ENCODE measurements at places on chromosomes 4 and X. TPM values are rescaled to one million over a fixed set of nuclear protein-coding genes. Genes with fewer than 3 reads are reported as not detected.

TRAM1L1 gene
- total RNA-seq = not detected

RHOH gene
- total RNA-seq = 111 TPM

ARHGAP6 gene
- total RNA-seq = not detected

ZNF595 gene
- total RNA-seq = 4.0 TPM

TBC1D19 gene
- 4.7 TPM for total RNA-seq

ANXA10 gene
- not detected for total RNA-seq

ARMCX6 gene
- 79.3 TPM for total RNA-seq

BMP3 gene
- total RNA-seq = not detected

F8A3 gene
- total RNA-seq = 27.1 TPM

PLAC1 gene
- not detected for total RNA-seq

DTHD1 gene
- total RNA-seq = 1.0 TPM

MAOA gene
- 0.54 TPM for total RNA-seq

ADGRG4 gene
- total RNA-seq = not detected

HSFX2 gene
- total RNA-seq = not detected

ARMCX2 gene
- total RNA-seq = 2.9 TPM

SLC10A4 gene
- 0.10 TPM for total RNA-seq

NEIL3 gene
- total RNA-seq = 13.6 TPM

MCF2 gene
- total RNA-seq = 0.52 TPM

SERTM2 gene
- not detected for total RNA-seq

HSD17B13 gene
- total RNA-seq = 0.10 TPM

EREG gene
- total RNA-seq = not detected

TMPRSS11A gene
- not detected for total RNA-seq

CT45A5 gene
- not detected for total RNA-seq

ARSD gene
- 2.7 TPM for total RNA-seq

S100G gene
- total RNA-seq = not detected

AKAP4 gene
- not detected for total RNA-seq

CFAP47 gene
- not detected for total RNA-seq

CITED1 gene
- 0.78 TPM for total RNA-seq

PNMA3 gene
- total RNA-seq = 0.67 TPM

CYP4V2 gene
- 8.8 TPM for total RNA-seq

SPIN4 gene
- 4.4 TPM for total RNA-seq

FHIP1A gene
- total RNA-seq = not detected

SLC49A3 gene
- total RNA-seq = 0.81 TPM

ERAS gene
- total RNA-seq = not detected

ARHGAP24 gene
- not detected for total RNA-seq

CXCL9 gene
- total RNA-seq = 0.10 TPM

LRCH2 gene
- total RNA-seq = not detected

LRAT gene
- total RNA-seq = not detected

HPGD gene
- 3.1 TPM for total RNA-seq

DRD5 gene
- not detected for total RNA-seq

CXXC4 gene
- not detected for total RNA-seq

AMBN gene
- not detected for total RNA-seq

PPP4R3C gene
- total RNA-seq = not detected

SATL1 gene
- not detected for total RNA-seq

LPAR4 gene
- not detected for total RNA-seq

GAGE13 gene
- total RNA-seq = not detected

VBP1 gene
- 73.0 TPM for total RNA-seq

TRIML2 gene
- not detected for total RNA-seq

SHOX gene
- total RNA-seq = not detected

HTN1 gene
- total RNA-seq = not detected

ATP1B4 gene
- not detected for total RNA-seq

ENPEP gene
- 0.03 TPM for total RNA-seq

POLN gene
- total RNA-seq = 2.1 TPM

CSAG1 gene
- not detected for total RNA-seq

IL3RA gene
- 5.3 TPM for total RNA-seq

GALNTL6 gene
- total RNA-seq = not detected

TKTL1 gene
- 0.12 TPM for total RNA-seq

RASL11B gene
- 1.6 TPM for total RNA-seq

XAGE1A gene
- total RNA-seq = not detected
